Stimulated activated CD4-positive, alpha-beta T cell treated with anti-CD3 and anti-CD28 coated beads, Interleukin-12 subunit alpha, Interleukin-12 subunit beta, amount 100 ng/mL, for 24 hours (primary cell): ENCODE measurements at places on chromosomes 2 and 18.

DNA sequence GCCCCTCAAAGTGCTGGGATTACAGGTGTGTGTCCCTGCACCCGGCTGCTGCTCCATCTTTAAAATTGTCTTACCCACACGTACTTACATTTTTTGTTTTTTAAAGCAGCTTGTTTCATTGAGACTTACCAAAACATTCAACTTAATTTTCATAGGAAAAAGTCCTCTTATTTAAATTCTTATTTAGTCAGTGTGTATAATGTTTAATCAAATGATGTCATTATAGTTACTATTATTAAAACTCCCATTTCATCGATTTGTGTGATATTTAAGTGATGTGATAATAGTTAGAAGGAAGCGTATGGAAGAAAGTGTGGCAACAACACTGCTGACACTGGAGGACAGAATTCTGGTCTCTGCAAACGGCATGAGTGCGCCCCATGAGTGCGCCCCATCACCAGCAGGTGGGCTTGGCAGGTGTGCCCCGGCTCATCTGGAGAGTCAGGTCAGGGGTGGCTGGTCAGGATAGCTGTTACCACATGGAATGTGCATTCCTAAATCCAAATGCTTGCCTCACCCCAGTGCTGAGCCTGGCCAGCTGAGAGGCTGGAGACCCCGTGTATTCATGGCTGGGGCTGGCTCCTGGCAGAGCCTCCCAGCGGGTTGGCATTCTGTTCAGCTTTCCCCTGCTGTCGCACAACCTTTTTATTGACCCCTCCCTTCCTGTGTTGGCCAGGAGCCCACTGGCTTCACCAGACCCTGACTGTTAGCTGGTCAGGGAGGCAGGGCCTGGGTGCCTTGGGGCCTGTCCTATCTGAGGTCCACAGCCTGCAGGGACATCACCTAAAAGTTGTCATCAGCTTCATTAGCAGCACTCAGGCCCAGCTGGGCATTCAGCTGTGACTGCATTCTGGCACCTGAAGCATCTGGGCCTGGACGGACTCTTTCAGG, 79.7 kb downstream of the AGAP1 start:
- no peak for DNase-seq

DNA sequence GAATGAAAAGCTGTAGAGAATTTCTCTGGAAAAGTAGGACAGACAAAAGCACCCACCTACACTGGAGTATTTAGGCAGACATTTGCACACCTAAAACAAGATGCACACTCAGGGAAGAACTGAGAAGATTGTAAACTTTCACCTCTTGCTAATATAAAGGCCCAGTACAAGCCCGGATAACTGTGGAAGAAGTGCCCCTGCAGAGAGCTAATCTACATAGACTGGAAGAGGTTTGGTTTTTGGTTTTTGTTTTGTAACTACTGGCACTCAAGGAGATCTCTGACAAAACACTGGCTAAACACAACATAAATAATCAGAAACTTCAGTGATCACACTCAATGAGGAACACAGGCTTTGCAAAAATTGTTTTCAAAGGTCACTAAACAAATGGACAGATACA, 782.2 kb upstream of the SLC8A1 start:
- DNase-seq, result no peak

DNA sequence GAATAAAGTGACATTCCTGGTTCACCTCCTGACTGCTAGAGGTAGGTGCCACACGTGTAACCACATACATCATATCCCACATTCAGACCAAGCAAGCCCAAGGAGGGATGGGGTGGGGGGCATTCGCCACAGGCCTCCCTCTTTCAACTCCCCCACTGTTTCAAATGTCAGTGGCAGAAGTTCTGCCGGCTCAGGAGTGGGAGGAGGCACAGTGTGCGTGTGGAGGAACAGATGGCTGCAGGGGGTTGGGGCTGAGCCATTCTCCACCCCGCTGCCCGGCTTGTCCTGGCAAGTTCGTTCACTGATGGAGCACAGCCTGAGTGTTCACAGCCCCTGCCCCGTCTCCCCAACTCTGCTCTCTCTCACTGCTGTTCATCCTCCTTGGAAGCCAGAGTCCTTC, 75.4 kb upstream of the TANC1 start:
- DNase-seq, result no peak

- no peak for DNase-seq
Observed at GRCh38 chr2:120429586-120430500, 83.9 kb downstream of the INHBB start.

DNA sequence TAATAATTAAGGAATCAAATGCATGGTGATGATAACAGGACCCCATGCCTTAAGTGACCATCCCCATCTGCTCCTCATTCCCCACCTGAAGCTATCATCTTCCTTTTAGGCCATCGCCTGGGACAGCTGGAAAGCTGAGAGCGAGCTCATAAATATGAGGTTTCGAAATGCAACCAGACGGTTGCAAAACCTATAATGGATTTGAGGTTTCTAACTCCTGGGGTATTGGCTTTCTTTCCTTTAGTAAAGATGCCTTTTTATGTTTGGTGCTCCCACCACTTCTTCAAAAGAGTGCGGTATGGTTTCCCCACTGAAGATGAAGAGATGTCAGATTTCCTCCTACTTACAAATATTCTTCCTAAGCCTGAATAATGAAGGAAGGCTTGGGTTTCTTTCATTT, 1589.5 kb upstream of the PIK3C3 start:
- DNase-seq, result no peak

GRCh38 chr2:8271461-8271860, 410.4 kb upstream of the ID2 start:
- DNase-seq, result no peak

- no peak for DNase-seq
Observed at GRCh38 chr2:176161825-176162626, 4.9 kb downstream of the HOXD3 start.

DNA sequence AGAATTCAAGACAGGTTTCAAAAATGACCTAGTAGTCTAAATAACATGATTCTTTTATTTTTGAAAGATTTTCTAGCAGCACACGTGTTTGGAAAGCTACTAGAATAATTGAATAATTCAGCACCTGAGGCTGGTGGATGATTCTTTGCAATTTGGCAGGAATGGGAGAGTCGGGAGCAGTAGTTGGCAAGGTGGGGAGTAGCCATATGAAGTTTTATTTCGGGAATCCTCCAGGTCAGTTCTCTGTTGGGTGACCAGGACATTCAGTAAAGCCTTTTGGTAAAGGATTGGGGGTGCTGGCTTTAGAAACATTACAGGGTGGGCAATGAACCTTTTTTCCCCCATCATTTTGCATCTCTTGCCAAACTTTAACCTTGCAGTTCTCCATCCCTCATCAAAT, 75.0 kb upstream of the LYPD6B start:
- DNase-seq, result no peak

- no peak for DNase-seq
Observed at GRCh38 chr18:54390838-54391237, 33.1 kb downstream of the C18orf54 start.

GRCh38 chr2:23662941-23663920, 263.7 kb downstream of the ATAD2B start:
- no peak for DNase-seq
